AG04450 (cell line): ENCODE measurements at places on chromosomes 4 and X.

DNA sequence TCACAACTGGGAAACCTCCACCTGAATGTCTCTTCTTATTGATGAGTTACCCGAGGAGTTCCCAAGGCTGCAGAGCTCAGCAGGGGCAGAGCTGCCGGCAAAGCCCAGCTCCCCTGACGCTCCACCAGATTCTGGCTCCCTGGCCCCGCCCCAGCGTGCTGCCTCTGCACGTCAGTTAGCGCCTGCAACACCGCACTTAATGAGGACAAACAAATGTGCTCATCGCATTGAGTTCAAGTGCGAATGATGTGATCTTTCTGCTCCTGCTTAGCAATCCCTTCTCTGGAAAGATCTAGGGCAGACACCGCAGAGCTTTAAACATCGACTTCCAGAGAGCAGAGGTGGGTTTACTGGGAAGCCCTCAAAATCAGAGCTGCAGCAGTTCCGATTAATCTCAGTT lies 55.5 kb upstream of the FBXW7 start:
- DNase-seq, result no peak

GRCh38 chrX:19814240-19814639 lies 73.2 kb downstream of the SH3KBP1 start:
- no peak for DNase-seq

- DNase-seq, result no peak
Measured at GRCh38 chrX:17023661-17024060, 77.2 kb downstream of the REPS2 start.

- no peak for DNase-seq
Measured at GRCh38 chrX:107825698-107826237, at the start of gene MID2. MID2 (plus strand) TSS chrX:107825866; CDS start chrX:107826427, 561 bp downstream.

DNA sequence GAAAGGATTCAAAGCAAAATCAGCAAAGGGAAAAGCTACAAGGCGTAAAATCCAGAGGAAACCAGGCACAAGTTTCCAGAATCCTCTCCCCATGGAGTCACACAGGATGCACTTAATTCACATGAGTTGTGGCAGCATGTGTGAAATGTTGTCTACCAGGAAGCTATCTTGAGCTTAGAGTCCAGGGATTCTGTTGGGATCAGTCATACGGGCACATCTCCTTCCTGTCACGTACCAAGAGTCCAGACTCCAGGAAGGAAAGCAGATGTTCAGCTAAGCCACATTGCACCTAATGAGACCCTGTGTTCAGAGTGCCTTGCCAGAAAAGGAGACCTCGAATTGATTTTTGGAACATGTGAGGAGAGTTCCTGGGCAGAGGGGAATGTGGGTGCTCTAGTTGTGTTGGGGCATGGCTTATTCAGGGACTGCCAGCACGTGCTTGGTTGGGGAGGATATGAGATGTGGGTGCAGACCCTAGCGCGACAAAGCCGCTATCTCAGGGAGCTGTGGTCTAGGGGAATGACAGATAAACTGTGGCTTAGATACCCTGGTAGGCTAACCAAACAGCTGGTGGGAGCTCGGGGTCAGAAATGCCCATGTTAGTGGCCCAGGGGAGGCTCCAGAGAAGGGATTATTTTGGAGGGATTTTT lies 70.0 kb downstream of the EVC start:
- no peak for DNase-seq

GRCh38 chrX:154313147-154313546 lies 17.6 kb downstream of the TKTL1 start:
- no peak for DNase-seq
